Nucleus accumbens (tissue), 56 donors: ENCODE measurements at places on chromosomes 1 and 21.

GRCh38 chr21:45979141-45979631 lies 2.4 kb upstream of the COL6A1 start:
- DNase-seq, result no peak

GRCh38 chr1:67597336-67597735 lies 87.7 kb upstream of the GADD45A start:
- no peak for DNase-seq

DNA sequence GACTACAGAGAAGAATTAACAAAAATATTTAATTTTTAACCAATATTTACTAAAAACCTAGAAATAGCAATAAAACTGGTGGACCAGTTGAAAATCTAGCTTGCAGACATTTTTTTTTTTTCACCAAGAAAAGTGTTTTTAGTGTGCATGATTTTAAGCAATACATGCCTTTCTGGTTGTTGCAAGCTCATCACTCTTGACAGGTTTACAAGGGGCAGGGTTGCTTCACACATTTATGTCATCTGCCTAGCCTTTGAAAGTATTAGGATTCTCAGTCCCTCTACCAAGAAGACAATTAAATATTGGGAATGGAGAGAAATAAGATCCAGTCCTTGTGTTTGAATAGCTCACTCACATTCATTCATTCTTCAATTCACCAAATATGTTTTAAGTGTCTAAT lies 53.8 kb upstream of the LYPLAL1 start:
- DNase-seq, result no peak

DNA sequence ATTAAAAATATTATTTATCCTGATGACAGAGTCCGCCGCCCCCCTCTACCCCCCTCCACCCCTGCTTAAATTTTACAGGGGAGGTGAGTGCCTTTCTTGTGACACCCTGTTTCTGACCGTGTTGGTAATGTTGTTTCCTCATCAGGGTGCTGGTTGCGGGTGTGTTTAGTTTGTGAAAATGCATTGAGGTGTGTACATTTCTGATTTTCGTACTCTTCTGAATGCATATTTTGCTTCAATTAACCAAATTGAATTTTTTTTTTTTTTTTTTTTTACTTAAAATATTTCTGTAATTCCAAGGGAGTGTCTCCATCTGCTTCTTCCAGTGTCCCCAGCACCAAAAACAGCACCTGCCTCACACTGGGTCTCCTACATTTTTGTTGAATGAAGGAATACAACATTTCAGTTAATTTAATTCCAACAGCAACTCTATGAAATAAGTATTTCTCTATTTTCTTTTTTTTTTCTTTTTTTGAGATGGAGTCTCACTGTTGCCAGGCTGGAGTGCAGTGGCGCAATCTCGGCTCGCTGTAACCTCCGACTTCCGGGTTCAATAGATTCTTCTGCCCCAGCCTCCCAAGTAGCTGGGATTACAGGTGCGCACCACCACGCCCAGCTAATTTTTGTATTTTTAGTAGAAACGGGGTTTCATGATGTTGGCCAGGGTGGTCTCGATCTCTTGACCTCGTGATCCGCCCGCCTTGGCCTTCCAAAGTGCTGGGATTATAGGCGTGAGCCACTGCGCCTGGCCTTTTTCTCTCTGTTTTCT lies 5.6 kb upstream of the SLC2A1 start:
- no peak for DNase-seq

DNA sequence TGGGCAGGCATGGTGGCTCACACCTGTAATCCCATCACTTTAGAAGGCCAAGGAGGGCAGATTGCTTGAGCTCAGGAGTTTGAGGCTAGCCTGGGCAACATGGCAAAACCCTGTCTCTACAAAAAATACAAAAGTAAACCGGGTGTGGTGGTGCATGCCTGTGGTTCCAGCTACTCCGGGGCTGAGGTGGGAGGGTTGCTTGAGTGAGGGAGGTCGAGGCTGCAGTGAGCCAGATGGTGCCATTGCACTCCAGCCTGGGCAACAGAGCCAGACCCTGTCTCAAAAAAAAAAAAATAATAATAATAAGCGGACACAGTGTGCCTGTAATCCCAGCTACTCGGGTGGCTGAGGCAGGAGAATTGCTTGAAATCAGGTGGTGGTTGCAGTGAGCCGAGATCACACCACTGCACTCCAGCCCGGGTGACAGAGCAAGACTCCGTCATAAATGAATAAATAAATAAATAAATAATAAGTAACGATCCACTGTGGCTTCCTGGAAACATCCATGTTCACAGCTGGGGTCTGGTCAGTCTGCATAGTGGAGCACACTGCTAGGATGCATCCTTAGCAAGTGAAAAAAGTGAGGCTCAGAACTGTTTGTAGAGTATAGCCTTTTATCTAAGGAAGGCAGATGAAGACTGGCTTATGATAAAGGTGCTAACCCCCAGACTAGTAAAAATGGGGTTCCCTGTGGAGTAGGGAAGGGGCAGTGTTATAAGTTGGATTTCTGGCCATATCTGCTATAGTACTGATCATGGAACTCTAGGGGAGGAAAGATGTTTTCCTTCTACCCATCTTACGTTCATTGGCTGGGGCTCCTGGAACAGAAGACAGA lies 15.7 kb downstream of the PKNOX1 start:
- DNase-seq, result no peak

DNA sequence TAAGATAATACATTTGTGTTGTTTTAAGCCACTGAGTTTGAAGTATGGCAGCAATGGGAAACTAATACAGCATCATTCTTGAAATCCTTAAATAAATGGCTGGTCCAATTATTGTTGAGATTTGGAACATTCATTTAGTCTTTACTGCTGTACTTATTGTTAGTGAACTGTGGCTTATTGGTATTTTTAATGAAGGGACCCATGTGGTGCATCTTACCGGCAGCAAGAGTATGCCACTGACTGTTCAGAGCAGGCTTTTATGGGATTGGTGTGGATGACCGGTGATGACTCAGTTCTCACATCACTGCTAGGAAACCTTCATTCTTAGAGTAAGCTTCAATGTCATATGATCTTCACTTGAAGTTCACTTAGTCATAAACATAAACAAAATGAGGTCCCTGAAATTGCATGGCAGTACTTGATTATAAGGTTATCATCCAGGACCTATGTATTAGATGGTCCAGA lies 31.5 kb downstream of the PRKAA2 start:
- no peak for DNase-seq

DNA sequence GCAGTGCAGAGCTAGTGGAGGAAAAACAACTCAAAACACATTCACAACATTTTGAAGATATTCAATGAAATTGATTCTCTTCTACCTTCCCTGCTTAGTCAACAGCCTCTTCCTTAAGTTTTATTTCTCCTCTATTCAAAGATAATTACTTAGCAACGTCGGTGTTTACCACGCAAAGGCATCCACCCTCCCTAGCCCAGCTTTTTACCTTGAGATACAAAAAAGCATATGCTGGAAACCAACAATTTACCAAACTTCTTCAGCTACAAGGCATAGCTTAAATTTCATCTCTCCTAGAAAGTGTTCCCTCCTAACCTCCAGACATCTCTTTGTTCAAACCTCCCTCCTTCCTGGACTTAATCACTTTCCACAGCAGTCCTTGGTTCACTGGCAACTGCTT lies 102.8 kb upstream of the SOD1 start:
- DNase-seq, result no peak

- DNase-seq, result no peak
These were observed 225.3 kb downstream of the RGS7 start for GRCh38 chr1:241131636-241132194.

DNA sequence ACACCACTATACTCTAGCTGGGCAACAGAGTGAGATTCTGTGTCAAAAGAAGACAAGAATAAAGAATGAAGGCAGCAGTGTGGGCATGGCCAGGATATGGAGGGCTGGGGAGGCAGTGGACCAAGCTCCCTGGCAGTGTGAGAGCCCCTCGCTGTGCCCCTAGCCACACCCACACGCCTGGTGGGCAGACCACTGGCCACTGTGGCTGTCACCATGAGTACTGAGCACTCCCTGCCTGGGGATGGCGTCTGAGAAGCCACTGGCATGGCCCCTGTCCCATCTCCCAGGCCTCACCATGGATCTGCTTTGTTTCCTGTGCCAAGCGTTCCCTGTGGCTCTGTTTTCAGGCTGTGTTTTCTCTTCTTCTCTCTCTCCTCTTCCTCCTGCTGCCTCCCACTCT lies 51.7 kb downstream of the STUM start:
- DNase-seq, result no peak

- DNase-seq, result no peak
These were observed 12.2 kb upstream of the CLSTN1 start for GRCh38 chr1:9835758-9836631.

DNA sequence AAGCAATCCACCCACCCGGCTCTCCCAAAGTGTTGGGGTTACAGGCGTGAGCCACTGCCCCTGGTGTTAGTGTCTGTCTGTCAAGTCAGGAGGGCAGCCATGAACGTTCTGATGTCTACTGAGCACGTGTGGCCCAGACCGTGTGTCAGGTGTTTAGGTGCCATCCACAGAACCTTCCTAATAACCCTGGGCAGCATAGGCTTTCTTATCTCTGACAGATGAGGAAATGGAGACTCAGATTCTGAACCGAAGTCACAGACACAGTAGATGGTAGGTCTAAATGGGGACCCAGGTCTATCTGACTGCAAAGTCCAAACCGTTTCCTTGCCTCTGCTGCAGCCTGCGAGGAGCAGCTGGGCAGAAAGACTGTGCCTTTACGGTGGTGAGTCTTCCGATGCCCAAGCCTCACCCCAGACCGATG lies 622 bp upstream of the IL6R start:
- DNase-seq, result no peak

- DNase-seq, result no peak
These were observed 48.7 kb upstream of the TNR start for GRCh38 chr1:175792136-175792535.

GRCh38 chr1:1165900-1166421 lies 7.7 kb upstream of the TTLL10 start:
- no peak for DNase-seq

- no peak for DNase-seq
These were observed 7.0 kb downstream of the OR14I1 start for GRCh38 chr1:248695451-248696132.

DNA sequence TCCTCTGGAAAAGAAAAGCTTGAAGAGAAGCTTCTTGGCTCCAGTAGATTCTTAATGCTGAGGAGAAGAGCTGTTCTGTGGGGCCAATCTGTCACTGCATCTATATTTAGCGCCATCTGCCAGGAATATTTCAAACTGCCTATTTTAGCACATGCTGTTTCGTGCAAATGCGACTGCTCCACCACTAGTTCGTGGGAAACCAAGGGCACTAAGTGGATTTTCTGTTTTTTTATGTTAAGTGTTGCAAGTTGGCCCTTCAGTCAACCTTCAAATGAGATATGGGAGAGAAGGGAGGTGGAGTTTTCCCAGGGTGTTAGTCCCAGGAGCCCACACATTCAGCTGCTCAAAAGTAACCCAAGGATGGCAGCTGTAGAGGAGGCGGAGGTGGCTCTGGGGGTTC lies 91.9 kb downstream of the TSEN15 start:
- DNase-seq, result no peak

DNA sequence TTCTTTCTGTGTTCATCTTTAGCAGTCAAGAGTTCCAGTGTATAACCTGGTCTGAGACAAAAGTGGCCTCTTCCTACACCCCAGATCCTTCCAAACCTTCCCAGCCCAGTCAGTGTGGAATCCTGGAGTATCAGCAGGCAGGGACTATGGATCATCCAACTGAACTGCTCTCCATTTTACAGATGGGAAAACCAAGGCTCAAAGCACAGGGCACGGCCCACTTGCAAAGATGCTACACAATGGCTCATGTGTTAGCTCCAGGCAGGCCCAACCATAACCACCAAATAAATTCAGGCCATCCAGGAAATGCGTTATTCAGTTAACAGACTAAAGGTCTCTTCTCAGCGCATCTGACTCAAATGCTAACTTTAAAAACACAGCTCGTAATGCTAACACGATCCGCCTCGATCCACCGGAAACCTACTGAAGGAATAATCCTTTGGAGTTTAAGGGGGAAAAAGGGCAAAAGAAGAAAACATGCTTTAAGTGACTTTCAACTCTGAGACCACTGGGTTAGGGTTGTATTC lies 7.1 kb downstream of the GLIS1 start:
- no peak for DNase-seq

DNA sequence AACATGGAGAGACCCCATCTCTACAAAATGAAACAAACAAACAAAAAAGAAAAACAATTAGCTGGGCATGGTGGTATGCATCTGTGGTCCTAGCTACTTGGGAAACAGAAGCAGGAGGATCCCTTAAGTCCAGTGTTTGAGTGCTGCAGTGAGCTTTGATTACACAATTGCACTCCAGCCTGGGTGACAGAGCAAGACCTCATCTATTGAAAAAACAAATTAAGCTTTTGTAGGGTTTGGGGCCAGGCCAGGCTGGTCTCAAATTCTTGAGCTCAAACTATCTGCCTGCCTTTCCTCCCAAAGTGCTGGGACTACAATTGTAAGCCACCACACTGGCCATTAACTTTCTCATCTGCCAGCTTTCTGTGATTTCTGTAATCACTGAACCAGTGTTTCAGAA lies 27.2 kb downstream of the NIPAL3 start:
- no peak for DNase-seq

GRCh38 chr1:168112673-168113305 lies 23.9 kb downstream of the GPR161 start:
- DNase-seq, result peak; percentile 3

DNA sequence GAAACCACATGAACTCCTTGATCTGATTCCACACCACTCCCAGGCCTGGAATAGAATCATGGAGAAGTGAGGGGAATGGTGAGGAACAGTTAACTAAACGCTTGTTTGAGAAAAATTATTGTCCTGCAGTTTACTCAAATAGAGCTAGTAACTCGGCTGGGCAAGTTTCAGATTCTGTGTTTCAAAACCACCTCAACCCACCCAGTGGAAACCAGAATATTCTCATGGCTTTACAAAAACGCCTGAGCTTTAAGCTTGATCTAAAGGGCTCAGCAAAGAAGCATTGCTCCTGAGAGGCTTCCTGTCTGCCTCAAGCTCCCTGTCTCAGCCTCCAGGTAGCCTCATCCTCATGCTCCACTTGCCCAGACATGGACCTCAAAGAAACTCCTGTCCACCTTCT lies 16.6 kb downstream of the TCHHL1 start:
- no peak for DNase-seq

GRCh38 chr1:200893411-200893901 lies 1.2 kb upstream of the INAVA start:
- no peak for DNase-seq

DNA sequence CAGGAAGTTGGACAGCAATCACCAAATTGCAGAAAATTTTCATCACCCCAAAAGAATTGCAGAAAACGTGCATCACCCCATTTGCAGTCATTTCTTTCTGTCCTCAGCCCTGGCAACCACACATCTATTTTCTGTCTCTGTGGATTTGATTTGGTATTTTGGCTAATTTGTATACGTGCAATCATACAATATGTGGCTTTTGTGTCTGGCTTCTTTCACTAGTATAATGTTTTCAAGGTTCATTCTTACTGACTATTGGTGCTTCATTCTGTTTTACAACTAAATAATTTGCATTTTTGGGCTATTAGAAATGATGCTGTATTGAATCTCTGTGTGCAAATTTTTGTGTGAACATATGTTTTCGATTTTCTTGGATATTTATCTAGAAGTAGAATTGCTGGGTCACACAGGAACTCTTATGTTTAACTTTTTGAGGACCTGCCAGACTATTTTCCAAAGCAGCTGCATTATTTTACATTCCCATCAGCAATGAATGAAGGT lies 24.8 kb upstream of the PRDM2 start:
- no peak for DNase-seq
